Glomerular endothelial cell (primary cell): ENCODE measurements at places on chromosomes 12 and 14.

GRCh38 chr12:71664411-71665089, 449 bp downstream of the THAP2 start:
- DNase-seq, result no peak

DNA sequence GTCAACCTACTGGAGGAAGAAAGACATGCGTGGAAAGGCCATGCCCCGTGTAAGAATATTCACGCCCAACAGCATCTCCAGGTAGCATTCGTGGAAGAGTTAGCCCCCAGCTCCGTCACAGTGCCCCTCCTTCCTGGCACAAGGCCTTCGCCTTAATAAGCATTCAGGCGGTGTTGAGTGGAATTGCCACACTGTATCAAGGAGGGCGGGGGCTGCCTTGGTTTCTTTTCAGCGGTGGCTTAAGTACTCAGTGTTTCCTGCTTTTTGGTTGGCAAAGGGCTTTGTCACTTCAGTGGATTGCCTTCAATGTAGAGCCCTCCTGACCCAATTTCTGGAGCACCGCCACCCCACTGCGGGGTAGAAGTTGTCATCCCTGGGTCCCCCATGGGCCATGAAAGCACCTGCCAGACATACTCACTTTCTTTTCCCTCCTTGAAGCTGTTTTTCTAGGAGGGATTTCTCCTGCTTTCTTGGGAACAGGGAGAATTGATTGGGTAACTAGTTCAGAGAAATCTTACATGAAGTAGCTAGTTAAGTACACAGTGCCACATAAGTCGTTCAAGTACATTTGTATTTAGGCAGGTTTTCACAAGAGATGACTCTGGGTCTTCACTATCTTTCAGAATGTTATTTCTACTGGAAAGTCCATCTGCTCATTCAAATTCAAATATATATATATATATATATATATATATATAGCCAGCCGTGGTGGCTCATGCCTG, 65.5 kb upstream of the STON2 start:
- no peak for DNase-seq

DNA sequence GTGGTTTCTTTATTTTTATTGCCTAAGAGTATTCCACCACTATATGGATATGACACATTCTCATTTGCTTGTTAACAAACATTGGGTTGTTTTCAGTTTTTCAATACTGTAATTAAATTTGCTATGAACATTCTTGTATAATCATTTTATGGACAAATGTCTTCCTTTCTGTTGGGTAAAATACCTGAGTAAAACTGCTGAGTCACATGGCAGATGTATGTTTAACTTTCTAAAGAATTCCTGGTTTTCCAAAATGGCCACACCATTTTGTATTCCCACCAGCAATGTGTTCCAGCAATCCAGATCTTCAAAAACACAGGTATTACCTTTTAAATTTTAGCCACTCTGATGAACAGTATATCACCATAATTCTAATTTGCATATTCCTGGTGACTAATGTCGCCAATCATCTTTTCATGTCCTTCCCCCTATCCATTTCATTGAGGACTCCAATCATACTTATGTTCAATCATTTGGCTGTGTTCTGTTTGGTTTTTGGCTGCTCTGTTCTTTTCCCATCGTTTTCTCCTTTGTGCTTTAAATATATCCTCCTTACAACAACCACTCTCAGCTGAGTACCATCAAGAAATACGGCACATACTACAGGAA, 36.0 kb downstream of the CDK17 start:
- DNase-seq, result no peak

- DNase-seq, result peak; percentile 18
These were observed 77.6 kb upstream of the DACT1 start for GRCh38 chr14:58560208-58560607.

GRCh38 chr12:43145481-43145880, 406.5 kb downstream of the ADAMTS20 start:
- DNase-seq, result no peak

- no peak for DNase-seq
These were observed 58.7 kb upstream of the DICER1 start for GRCh38 chr14:95216008-95216407.

DNA sequence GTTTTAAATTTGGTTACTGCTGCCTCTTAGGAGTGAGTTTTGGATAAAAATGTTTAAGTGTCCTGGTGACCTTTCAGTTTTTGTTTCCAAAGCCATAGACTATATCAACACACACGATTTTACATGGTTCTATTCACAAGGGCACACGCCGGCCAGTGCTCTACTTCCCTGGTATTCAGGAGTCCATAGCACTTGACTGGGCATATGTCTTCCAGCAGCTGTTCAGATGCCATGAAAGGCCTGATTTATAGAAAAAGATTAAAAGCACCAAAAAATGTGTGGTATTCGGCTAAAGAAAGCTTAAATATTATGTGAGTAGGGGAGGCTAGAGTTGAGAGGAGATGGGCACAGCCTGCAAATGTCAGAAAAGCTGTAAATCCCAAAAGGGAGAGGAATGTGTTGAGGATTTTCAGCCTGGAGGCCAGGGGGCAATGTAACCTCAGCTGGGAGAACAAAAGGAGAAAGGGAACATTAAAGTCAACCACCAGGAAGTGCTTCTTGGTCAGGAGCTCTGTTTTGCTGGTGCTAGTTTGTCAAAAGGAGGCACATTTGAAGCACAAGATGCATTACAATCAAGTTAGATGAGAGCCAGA, 478.4 kb downstream of the RAD51B start:
- no peak for DNase-seq

DNA sequence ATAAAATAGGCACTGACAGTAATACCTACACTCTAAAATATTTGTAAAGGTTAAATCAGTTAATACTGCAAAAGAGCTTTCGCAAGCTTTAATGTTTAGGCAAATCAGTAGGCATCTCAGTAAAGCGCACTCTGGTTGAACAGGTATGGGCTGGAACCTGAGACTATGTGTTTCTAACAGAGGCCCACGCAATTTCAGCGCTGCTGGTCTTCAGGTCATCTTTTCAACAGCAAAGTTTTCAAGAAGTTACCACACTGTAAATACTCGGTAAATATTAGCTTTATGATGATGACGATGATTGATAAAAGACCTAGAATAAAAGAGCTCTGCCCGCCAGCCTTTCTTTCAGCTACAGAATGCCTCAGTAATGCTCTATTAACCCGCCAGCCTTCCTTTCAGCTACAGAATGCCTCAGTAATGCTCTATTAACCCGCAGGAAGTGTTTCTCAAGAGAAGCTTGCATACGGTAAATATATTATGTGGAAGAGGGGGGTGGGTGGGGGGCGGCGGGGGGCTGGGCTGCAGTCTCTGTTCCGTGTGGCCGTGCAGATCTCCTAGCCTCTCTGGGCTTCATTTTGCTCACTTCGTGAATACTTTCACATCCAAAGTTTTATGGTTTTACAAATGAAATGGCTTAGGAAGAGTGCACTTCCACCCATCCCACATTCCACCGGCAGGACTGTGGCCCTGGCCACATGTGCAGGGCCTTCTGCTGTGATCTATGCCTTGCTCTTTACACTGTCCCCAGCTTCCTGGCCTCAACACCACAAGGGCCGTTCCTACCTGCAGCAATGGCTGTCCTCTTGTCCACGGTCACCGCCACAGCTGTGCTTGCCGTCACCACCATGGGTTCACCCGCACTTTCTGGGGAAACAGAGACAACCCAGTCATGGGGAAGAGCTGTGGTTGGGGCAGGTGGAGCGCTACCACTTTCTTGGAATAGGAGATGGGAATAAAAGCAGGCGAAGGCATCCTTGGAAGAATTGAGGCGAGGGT, 19.9 kb downstream of the LRTM2 start:
- DNase-seq, result no peak

DNA sequence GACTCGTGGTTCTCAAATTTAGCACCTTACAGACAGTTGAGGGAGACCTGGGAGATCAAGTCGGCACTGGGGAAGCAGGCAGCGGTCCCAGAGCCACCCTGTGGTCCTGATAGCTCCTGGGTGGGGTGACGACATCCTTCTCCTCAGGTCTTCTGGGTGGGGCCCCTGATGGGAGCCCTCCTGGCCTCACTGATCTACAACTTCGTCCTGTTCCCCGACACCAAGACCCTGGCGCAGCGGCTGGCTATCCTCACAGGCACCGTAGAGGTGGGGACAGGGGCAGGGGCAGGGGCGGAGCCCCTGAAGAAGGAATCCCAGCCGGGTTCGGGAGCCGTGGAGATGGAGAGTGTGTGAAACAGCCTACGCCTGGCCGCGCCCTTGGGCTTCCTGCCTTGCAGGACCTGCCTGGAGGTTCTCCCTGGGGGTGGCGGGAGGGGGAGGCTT, 2.6 kb downstream of the AQP6 start:
- DNase-seq, result no peak

- no peak for DNase-seq
These were observed 118.6 kb upstream of the RTL1 start for GRCh38 chr14:101022121-101022520.

- no peak for DNase-seq
These were observed 15.8 kb downstream of the TMEM233 start for GRCh38 chr12:119609358-119609757.

- no peak for DNase-seq
These were observed 311.0 kb upstream of the RGS6 start for GRCh38 chr14:71621276-71621675.

DNA sequence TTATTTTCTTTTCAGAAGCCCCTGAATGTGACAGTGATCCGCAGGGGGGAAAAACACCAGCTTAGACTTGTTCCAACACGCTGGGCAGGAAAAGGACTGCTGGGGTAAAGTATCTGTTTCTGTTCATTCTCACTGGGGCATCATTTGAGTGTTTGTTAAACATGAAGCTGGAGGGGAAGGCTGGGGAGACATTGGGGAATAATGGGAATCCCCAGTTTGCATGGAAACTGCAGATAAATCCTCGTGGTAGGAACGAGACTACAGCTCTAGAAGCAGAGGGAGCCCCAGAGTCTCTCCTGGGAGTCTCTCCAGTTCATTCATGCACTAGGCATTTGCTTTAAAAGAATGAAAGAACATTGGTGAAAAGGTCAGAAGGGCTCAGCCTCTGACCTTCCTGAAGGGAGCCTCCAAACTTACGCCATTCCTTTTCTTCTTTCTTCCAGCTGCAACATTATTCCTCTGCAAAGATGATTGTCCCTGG, 2.5 kb upstream of the CFAP251 start:
- DNase-seq, result no peak

DNA sequence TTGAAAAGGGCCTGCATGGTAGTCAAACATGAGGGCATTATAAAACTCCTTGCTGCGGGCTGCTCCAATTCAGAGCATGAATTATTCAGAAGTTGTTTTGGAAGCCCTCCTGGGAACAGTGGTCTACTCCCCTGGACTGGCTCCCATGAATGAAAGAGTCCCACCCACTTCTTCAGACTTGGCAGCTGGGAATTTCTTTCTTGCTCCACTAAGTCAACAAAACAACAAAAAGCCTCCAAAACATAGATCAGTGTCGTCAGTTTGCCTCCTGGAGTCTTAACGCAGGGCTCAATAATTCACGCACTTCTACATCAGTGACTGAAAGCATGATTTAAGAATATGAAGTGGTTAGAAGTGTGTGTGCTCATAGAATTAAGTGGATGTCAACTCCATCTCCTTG, 37.9 kb downstream of the AKAP6 start:
- DNase-seq, result no peak

DNA sequence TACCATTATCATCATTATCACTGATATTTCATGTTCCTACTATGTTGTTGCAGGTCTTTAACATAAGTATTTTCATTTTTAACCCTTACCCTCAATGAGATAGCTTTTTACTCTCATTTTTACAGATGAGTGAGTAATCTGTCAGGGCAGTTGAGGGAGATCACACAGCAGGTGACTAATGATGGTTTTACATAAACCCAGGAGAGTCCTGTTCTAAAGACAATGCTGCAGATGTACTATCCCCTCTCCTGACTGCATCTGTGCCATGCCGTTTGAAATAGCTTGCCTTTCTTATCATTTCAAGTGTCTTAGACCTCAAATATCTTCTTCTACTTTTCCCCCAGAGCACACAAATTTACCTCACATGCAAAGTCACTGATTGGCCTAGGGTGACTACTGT, 1552.1 kb upstream of the SEL1L start:
- DNase-seq, result no peak

- DNase-seq, result no peak
These were observed 63.3 kb upstream of the TBX3 start for GRCh38 chr12:114747012-114747858.

GRCh38 chr12:3216097-3216496, 138.9 kb downstream of the TSPAN9 start:
- no peak for DNase-seq

- peak; percentile 81 for DNase-seq
These were observed 32.2 kb downstream of the SH2B3 start for GRCh38 chr12:111437816-111438454.

- DNase-seq, result no peak
These were observed 323.1 kb upstream of the CCDC196 start for GRCh38 chr14:66163023-66163422.

GRCh38 chr14:81834308-81834707, 300.7 kb upstream of the SEL1L start:
- DNase-seq, result no peak

DNA sequence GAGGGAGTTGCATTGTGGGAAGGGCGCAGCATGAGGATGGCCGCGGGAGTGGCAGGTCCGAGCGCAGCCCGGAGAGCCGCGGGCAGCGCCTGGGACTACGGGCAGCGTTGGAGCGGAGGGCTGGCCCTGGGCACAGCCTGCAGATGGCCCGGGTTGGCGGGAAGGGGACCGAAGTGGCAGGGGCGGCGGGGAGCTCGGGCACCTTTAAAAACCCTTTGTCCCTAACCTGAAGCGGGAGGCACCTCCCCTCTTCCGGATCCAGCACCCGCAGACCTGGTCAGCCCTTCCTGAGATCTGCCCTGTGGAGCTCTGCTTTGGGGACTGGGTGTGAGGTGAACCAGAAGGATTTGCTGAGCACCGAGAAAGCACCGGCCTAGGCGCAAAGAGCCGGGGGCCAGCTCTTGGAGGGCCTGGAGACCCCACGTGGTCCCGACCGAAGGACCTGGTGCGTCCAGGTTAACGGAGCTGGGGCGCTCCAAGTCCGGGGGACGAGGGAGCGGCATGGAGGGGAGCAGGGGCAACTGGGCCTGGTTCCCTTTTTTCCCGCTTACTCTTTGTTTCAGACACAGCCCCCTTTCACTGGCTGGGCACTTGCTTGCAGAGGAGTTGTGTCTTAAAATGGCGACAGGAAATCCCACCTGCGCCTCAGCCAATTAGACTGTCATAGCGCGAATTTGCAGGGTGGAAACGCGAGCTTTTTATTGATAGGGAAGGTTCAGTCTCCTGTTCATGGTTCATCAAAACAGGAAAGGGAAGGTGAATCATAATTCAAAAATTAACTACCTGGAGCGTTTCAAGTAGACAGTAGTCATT, 792 bp upstream of the SLC38A1 start:
- DNase-seq, result no peak

DNA sequence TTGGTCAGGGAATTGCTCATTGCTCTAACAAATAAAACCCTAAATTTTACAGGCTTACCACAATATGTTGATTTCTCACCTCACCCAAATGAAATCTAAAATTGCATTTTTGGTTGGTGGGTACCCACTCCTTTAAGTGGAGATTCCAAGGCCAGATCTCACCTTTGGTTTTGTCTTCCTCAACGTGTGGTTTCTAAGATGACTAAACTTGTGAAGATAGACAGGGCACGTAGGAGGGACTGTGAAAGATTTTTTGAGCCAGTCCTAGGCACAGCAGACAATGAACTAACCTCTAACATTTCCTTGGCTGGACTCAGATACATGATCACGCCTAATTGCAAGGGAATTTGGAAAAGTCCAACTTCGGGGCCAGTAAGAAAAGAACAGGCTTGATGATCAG, 1003.9 kb downstream of the FLRT2 start:
- DNase-seq, result no peak
